NCI-H2171 treated with DMSO at 0.1 percent for 48 hours (cell line): ENCODE measurements at places on chromosomes 6 and 20.

- no peak for DNase-seq
Observed at GRCh38 chr6:39753725-39754045, 28.5 kb upstream of the KIF6 start.

DNA sequence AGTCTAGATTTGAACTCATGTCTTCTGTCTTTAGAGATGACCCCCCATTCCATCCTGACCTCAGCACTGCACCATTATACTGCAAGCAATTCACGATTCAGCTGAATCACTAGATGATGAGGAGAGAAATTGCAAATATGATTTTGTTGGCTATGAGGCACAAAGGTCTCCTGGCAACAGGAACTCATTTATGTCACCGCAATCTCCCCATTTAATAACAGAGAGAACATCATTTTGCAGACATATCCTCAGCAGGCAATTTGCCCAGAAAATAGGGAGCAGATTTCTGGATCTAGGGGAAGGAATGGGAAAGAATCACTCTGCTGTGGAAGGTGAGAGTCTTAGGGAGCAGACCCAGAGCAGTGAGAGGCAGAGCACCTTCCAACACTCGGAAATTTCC is 303.0 kb downstream of the PAX1 start:
- no peak for DNase-seq

DNA sequence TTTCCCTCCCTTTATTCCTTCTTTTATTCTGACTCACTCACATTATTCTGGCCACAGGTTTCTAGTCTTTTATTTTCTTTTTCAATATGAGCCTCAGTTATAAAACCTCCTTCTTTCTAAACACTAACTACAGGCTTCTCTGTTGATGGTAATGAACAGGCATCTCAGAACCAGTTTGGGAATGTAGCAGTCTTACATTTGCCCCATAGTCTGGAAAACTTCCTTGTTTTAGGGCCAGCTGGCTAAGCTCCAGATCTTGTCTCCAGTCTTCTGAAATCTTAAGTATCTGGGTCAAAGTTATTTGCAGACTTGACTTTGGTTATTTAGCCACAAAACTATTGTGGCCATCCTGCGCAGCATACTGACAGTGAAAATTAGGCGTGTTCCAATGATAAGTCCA is 97.0 kb upstream of the MAN1A1 start:
- no peak for DNase-seq

DNA sequence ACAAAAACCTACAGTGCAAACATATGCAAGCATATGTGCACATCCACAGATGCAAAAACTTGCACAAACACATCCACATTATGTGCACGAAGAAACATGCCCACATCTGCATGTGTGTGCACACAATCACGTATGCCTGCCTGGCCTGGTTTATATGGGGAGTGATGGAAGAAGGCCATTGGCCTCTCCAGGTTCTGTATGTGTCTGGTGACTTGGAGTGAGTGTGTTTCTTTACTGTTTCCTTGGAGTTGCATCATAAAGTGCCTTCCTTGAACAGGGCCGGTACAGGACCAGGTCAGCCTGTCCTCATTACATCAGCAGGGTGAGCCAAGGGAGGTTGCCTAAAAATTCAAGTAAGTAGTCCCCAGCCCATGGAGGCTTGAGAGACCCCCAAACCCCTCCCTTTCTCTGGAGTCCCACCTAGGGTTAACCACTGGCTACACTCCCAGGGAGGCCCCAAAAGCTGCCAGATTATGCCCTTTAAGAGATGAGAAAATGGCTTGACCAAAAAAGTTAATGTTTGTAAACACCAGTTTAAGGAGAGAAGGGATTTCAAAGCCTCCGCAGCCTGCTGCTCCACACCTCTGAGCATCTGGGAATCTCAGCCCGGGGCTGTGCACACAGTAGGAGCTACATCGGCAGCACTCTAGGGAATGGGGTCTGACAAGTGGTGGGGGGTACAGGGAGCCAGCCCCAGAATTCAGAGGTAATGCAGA is 140.8 kb downstream of the VEGFA start:
- DNase-seq, result no peak

DNA sequence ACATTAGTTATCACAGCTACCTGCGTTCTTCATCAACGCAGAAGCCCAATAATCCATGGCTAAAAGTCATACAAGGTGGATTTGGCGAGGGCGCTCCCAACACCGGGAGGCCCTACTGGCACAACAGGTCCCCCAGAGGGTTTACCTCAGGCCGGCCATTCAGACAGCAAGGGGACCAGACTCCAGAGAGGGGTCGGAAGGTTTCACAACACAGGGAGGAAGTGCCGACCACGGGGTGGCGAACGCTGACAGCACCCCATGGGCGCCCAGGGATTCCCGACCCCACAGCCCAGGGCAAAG is 1515.9 kb upstream of the DEFB115 start:
- no peak for DNase-seq

DNA sequence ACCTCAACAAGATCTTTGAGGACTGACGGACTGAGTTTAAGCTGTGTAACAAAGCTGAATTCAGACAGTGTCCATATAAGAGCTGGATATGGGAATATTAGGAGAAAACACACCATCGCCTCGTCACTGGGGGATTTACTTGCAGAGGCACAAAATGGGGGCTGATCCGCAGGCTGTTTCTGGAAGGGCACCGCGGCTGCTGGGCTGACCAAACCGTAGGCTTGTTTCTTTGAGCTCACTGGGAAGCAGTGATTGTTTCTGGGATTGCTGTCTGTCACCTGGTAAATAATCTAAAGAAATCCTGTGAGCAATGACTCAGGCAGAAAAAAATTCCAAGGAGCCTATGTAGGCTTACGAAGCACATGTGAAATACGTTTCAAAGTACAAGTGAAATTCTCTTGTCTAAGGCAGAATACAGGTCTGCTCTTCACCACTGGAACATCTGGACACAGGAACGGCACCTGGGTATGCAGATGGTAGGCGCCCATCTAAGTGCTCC is 63.9 kb upstream of the MPC1 start:
- DNase-seq, result peak; percentile 15

DNA sequence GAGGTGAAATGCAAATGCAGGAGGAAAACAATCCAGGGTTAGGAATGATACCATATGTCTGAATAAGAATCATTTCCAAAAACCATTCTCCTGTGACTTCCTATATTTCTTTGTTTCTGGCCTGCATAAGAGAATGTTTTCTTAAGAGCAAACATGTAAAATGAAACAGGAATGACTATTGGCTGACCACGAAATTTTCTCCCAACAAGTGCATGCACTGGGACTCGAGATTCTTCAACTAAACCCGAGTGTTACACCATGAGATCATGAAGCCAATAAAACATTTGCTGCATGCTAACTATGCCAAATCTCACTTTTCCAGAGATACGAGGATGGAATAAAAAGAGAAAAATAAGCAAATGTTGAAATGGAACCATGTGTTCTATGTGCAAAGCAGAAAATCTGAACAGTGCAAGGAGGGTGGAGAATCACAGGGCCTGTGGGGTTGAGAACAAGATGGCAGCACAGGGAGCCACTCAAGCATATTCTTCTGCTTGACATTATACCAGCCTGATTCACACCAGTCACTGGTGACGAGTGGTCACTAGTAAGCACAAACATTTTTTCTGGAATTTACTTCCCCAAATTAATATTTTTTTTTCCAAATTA is 212.2 kb upstream of the FOXA2 start:
- DNase-seq, result no peak

GRCh38 chr6:9515633-9516606 is 899.0 kb downstream of the TFAP2A start:
- DNase-seq, result no peak

DNA sequence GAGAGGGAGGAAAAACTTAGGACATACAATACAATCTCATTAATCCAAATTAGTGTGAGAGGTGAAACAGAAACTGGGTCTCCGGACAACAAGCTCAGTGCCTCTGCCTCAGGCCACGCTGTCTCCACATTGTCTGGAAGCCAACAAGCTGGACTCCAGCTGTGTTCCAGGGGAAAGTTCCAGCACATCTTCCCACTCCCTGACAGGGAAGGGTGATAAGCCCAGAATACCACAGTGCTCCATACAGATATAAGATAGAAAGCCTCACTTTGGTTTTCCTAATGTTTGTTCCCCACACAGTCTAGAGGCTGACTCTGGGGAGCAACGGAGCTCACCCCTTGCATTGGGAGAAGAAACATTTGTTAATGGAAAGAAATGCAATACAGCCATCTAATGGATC is 117.1 kb upstream of the SPTLC3 start:
- DNase-seq, result no peak

GRCh38 chr20:8860011-8860495 is 208.8 kb upstream of the PLCB4 start:
- peak; percentile 21 for DNase-seq

DNA sequence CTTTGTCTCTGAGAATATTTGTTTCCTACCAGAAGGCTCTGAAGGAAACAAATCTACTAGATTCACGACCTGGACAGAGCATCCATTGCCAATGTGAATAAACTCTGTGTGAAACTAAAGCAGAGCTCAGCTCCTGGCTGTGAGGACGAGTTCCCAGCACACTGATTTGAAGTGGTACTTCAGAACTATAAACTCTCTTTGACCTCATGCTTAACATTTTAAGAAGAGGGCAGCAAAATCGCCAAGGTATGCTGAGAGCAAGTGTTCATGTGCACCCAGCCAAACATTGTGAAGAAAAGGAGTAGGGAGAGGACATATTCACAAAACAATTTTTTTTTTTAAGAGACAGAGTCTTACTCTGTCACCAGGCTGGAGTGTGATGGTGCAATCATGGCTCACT is 33.7 kb upstream of the ZNF133 start:
- DNase-seq, result no peak

DNA sequence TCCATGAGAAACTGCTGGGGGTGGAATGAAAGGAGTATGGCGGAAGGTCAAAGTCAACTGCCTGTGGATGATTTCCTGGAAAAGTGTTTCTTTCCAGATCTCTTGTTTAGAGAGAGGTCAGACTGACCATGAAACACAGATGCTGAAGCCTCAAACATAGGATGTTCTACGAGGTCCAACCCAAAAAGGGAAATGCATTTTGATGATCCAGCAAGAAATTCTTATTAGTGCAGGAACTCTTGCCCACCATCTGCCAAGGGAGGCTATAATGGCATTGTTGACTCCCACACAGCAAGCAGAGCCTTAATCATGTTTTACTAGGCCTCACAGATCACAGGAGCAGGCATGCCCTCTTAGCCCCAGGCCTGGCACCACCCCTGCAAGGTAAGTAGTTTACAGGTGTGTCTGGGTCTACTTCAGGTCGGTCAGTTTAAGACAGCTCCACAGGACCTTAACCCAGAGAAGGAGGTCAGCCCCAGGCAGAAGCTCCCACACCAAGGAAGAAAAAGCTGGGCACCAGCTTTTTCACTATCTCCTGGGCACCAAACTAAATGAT is 67.6 kb upstream of the CNKSR3 start:
- DNase-seq, result no peak

DNA sequence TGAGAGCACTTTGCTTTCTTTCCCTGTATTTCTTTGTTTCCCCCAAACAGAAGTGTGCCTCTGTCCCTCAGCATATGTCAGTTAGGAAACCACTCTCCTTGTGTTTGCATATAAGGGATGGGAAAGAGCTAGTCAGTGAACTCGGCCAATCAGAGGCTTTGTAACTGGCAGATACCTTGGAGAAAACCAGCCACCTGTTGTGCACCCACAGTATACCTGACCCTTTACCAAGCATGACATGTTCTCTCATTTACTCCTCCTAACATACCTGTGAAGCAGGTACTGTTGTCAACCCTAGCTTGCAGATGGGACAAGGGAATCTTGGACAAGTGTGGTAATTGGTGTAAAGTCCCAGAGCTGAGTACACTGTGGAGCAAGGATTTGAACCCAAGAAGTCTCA is 96.1 kb upstream of the FAM8A1 start:
- DNase-seq, result peak; percentile 29

GRCh38 chr6:3457710-3458602 is 1.1 kb upstream of the SLC22A23 start:
- no peak for DNase-seq

- no peak for DNase-seq
Observed at GRCh38 chr6:149984773-149985172, 21.0 kb downstream of the ULBP1 start.

DNA sequence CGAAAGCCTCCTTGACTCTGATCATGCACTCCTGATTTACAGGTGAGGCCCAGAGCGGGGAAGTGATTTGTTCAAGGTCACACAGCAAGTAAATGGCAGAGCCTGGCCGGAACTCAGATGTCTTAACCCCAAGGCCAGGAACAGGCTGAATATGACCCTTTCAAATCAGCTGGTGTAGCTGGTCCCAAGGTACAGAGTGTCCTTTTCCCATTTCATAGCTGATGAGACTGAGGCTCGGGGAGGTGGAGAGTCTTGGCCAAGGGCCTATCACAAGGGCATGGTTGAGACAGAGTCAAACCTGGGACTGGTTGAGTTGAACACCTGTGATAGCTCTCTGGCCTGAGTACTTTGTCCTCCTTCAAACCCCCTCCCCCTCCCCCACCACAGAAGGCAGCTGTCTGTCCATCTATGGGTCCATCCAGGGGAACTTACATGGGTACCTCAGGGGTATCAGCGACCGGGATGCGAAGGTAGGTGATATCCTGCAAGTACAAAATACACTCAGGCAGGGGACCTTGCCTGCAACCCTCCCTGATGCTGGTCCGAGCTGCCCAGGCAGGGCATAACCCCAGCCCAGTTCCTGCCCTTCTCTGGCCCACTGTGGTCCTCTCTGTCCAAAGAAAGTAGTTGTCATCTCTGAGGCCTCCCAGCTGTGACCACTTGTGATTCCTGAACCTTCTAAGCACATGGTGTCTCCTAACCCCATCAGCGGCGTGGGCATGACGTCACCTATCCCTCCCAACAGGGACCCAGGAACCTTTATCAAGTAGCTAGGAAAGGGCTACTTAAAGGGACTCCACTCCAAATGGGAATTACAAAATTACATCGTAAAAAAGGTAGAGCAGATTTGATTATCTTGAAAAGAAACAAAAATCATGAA is 5.6 kb downstream of the DUSP15 start:
- no peak for DNase-seq

GRCh38 chr6:68760941-68761676 is 126.0 kb downstream of the ADGRB3 start:
- peak; percentile 28 for DNase-seq

DNA sequence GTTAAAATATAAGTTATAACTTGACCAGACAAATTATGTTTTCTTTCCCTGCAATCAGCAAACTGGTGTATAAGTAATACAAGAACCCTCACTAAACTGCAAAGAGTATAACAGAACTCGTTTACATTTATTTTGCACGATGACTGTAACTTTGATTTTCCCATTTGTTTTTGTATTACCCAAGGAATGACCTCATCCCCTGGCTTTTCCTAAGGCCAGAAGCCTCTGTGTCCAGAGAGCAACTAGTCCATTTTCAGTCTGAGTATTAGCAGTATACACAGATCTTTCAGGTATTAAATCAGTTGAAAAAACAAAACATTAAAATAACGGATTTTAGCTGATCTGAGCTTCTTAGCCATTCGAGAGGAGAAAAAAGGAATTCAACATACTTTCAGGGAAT is 17.2 kb downstream of the COL19A1 start:
- no peak for DNase-seq

- no peak for DNase-seq
Observed at GRCh38 chr6:120945905-120946594, 388.2 kb downstream of the TBC1D32 start.
